ENCODE measurements at places on chromosomes 11 and 22.

- no peak for DNase-seq
Observed at GRCh38 chr11:111942829-111943228, 5.7 kb downstream of the DIXDC1 start.

DNA sequence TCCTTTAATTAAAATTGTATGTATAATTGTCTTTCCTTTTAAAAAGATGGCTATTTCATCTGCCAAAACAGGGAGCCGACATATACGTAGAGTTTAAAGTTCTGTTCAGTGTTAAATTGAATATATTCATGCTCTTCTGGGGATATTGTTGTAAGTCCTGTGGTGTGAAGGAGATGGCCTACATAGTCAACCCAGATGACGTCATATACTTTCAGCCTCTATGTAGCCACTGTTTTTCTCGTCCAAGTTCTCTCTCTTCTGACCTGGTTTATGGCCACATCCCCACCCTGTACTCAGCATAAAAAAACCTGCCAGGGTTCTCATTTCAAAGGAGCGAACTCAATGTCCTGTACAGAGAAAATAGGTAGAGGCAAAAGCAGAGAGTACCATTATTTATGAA is 509.4 kb upstream of the ARHGAP42 start:
- DNase-seq = no peak

GRCh38 chr11:16605389-16605893 is 133.0 kb upstream of the C11orf58 start:
- DNase-seq = no peak

- DNase-seq = no peak
Observed at GRCh38 chr11:122813894-122814270, 24.4 kb upstream of the CRTAM start.

DNA sequence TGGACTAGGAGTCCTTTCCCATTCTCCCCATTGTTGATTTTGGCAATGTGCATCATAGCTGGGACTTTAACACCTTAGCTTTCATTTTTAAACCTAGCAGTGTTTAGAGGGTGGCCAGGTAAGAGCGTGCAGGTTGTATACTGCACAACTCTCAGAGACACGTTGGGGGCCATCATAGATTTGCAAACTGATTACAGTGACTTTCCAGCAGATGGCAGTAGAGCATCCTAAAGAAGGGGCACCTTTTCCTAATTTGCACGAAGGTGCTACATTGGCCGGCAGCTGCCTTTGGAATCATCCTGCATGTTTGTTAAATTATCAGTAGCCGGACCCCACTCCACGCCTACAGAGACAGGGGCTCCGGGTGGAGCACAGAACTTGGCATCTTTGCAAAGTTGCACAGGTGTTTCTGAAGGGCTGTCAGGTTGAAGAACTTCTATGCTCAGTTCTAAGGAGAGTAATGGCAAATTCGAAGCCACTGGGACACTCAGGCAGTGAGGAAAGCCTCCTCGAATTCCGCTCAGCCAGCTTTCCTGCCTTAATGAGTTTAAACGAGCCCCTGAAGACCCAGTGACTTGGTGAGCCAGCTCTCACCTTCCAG is 7.7 kb downstream of the LHFPL7 start:
- no peak for DNase-seq

- DNase-seq = no peak
Observed at GRCh38 chr11:70705097-70705496, 306.8 kb downstream of the CTTN start.

DNA sequence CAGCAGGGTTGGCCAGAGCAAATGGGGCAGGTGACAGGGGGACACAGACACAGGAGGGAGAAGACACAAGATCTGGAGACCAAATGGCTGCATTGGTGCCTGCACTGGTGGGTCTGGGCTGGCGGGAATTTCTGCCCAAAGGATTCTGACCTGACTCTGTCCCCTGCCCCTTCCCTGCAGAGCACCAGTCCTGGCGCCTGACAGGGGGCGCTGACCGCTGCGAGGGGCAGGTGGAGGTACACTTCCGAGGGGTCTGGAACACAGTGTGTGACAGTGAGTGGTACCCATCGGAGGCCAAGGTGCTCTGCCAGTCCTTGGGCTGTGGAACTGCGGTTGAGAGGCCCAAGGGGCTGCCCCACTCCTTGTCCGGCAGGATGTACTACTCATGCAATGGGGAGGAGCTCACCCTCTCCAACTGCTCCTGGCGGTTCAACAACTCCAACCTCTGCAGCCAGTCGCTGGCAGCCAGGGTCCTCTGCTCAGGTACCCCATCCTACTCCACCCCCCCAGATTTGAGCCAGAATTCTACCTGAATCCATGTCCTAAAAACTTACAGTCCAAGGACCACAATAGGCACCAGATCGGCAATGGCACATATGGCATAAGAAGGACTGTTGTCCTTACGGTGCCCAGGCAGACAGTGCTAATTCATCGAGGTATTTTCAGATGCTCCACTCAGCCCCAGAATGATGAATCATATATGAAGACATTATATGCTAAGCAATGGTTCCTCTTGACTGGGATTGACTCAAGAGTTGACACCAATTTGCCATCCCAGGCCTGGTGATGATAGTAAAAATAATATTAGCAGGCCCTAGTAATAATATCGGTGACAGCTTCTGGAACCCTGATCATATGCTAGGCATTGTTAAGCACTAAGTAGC is 38.2 kb downstream of the CD6 start:
- DNase-seq = no peak

- no peak for DNase-seq
Observed at GRCh38 chr22:45263463-45264269, 21.1 kb upstream of the UPK3A start.

GRCh38 chr11:119712459-119713358 is 16.3 kb downstream of the NECTIN1 start:
- no peak for DNase-seq

- no peak for DNase-seq
Observed at GRCh38 chr22:48670731-48671130, 1156.9 kb downstream of the BRD1 start.

DNA sequence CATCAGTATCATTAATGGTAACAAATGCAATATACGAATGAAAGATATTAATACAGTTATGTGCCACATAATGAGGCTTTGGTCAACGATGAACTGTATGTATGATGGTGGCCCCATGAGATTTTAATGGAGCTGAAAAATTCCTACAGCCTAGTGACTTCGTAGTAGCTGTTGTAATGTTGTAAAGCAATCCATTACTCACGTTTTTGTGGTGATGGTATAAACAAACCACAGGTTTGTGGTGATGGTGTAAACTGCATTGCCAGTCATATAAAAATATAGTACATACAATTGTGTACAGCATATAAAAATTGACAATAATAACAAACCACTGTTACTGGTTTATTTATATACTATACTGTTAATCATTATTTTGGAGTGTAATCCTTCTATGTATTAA is 27.4 kb upstream of the GRIA4 start:
- no peak for DNase-seq

GRCh38 chr11:27861706-27862430 is 161.6 kb upstream of the BDNF start:
- DNase-seq = no peak

GRCh38 chr11:129308241-129308865 is 67.3 kb upstream of the BARX2 start:
- no peak for DNase-seq

DNA sequence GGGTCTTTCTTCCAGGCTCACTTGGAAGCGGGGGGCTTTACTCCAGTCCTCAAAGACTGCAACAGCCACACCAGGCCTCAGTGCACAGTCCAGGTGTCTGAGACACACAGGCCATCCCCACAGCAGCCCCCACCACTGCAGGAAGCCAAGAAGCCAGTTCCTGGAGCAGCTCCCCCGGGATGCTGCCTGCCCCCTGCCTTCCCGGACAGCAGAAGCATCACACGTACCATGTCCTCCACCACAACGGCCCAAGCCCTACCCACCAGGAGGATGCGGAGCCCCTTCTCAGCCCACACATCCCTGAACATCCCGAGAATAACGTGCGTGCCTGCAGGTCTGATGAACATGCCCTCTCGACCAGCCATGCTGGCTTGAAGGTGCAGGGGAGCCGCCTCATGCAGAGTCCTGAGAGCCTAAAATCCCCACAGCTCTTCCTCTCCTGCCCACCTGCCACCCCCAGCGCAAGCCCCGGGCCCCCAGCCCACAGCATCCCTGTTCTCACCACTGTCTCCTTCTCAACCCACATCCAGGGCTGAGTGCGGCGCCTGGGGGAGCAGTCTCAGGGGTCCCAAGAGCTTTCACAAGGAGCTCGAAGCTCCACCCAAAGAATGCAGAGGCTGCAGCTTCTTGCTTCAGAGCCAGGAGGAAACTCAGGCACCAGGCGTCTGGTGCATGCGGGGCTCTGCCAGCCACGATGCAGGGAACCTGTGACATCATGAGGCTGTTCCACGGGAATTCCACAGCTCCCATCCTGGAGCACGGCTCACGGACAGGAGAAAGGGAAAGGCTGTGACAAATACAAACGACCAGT is 209.6 kb downstream of the BRD1 start:
- no peak for DNase-seq

- no peak for DNase-seq
Observed at GRCh38 chr11:44470854-44471253, 94.6 kb upstream of the CD82 start.

GRCh38 chr22:24271386-24271854 is 789 bp downstream of the SPECC1L start:
- no peak for DNase-seq

DNA sequence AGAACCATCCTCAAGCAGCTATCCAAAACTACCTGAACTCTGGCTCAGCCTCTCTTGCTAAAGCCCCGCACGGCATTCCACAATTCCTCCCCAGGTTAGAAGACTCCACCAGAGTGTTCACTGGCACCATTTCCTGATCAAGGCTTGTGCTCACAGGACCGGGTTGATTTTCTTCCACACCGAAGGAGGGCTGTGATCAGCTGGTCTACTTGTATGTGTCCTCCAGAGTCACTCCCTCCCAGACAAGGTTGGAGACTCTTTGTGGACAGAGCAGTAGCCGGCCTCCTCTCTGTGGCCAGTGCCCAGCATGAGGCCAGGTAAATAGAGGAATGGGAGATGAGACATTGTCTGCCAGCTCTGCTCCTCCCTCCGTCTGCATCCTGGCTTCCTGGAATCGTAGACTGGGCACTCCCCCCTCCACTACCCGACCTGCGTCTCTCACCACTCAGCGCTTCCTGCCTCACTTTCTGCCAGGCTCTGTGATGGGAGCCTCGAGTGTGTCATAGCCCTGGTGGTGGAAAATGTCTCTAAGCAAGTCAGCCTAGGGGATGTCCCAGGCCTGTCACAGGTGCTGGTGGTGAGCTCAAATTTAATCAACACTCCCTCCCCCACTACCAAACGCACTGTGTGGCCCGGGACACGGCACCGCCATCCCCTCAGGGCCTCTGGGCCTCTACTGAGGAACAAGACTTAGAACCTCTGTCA is 12.5 kb upstream of the TMPRSS6 start:
- DNase-seq = peak; percentile 89

DNA sequence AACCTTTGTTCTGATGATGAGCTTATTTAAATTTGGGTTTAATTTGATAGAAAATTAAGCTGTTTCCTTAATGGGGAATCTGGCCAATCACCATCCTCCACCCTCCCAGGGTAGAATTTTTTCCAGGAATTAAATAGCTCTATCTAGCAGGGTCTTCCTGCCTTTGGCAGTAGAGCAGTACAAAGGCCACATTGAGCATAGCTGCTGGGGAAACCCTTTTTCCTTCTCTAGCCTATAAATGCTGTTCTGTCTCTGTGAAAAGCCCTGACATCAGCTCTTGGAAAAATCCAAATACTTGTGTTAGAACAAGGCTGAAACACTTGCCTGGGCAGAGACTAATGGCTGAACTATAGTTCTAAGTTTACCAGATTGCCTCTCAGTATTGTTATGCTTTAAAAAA is 55.1 kb downstream of the ARHGEF12 start:
- no peak for DNase-seq

DNA sequence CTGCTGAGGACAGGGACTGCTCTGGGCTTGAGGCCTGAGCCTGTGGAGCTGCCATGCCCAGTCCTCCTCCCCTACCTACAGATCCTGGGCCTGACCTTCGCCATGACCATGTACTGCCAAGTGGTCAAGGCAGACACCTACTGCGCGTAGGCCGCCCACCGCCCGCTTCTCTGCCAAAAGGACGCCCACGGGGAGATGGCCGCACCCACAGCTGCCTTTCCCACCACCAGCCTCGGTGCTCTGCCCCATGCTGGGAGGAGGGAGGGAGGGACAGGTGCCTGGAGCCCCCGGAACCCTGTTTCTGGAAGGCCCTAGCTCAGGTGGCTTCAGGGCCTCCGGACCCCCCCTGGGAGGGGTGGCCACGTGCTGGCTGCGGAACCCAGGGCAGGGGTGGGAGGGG is 23.8 kb downstream of the TSPAN4 start:
- DNase-seq = no peak

- no peak for DNase-seq
Observed at GRCh38 chr22:45490836-45491235, 11.8 kb upstream of the FBLN1 start.

- DNase-seq = no peak
Observed at GRCh38 chr11:97163631-97164191, 773.9 kb downstream of the JRKL start.

DNA sequence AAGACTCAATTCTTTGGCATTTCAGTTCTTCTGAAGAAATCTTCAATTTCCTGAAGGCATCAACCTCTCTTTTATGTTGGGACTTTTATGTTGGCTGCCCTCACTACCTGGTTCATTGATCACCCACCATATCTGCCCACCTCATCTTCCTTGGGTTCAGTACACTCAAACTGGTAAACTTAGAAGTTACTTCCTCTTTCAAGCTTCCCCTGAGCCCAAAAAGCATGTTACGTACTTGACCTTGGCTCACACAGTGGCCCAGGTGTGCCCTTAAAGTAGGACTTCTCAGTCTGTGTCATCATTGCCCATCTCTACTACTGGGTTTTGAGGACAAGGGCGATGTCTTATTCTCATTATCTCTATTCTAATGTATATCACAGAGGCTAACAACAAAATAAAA is 86.1 kb downstream of the GRIA4 start:
- DNase-seq = no peak

DNA sequence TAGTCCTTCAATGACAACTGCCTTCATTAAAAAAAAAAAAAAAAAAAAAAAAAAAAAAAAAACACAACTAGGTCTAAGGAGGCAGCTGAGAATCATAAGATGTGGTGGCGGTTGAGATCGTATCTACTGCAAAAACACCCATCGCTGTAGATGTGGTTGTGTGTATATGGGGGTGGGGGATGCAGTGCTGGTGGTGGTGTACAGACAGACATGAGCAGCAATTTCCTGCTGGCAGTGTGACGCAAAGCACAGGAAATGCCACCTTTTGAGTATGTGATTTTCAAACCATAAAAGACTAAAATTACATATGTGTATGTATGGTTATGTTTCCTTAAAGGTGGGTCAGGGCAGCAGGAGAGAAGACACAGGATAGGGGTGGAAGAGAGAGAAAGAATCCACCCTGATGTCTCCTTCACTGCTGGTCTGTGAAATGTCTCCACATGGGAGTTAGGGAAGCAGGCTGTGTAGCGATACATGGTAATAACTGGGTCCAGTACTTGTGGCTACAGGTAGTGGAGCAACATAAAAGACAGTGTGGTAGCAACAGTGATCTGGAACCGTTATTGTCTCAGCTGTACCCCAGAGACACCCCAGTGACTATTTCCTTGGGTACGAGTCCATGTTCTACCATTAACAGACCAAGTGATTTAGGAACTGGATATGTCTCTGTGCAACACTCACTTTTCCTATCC is 57.9 kb downstream of the SYTL2 start:
- peak; percentile 73 for DNase-seq

Data from stimulated activated CD8-positive, alpha-beta memory T cell treated with anti-CD3 and anti-CD28 coated beads, Interleukin-4, amount 100 ng/mL, for 4 hours (primary cell).